ENCODE measurements at places on chromosomes 11 and 22.

GRCh38 chr11:34640050-34640923 lies 19.4 kb downstream of the EHF start:
- DNase-seq, result no peak

DNA sequence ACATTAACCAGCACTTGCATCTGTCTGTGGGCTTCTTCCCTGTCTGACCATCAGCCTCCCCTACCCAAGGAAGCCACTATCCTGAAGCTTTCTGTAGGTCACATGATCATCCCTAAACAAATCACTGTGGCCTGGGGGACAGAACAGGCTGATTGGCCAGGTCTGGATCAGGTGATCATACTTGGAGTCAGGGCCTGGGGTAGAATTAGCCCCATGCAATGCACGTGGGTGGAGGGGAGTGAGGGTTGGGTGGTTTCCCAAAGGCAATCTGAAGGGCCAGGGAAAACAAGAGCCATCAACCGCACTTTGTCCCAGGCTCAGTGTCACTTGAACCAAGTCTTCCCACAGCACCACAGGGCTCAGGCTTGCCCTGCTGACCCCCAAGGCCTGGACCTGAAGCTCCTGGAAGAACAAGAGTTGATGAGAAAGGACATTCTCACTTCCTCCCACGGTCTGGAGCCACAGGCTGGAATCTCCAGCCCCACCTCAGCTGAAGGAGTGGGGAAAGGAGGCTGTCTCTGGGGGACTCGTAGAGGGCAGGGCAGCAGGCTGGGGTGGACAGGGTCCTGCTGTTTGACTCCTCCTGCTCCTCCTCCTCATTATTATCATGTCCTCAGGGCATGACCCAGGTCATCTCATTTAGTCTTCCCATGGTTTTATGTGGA lies 31.5 kb upstream of the TSPAN18 start:
- DNase-seq, result no peak

DNA sequence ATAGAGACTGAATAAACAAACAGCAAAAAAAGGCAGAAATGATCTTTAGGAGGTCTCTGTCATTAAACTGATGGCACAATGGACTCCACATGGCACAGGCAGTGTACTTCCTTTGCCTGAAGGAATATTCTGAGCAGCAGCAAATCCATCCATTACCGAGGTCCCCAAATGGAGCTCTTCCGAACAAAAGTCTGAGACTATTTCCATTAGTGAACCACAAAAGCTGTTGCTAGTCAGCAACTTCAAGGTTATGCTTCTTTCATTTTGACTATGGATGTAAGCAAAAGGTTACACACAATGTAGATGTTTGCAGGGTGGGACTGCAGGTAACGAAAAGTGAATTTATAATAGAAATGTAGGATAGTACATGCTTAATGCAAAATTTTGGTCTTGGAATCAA lies 14.5 kb downstream of the NARS2 start:
- no peak for DNase-seq

- DNase-seq, result no peak
Observed at GRCh38 chr11:118916842-118917388, 8.8 kb downstream of the BCL9L start.

DNA sequence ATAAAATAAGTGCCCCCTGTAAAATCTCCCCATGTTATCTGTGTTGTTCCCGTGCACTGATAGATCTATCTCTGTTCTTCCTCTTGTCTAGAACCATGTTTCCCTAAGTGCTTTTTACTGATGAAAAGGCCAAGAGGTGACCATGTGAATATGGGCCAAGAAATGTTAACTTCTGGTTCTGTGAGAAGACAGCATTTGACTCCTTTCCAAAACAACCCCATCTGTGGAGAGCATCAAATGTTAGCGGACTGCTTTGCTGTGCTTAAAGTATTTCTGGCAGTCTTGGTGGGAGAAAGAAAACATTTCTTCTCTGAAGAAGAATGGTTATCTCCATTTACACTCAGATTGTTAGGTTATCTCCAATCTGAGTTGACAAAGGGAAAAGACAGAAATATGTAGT lies 58.6 kb upstream of the GUCY1A2 start:
- DNase-seq, result no peak

DNA sequence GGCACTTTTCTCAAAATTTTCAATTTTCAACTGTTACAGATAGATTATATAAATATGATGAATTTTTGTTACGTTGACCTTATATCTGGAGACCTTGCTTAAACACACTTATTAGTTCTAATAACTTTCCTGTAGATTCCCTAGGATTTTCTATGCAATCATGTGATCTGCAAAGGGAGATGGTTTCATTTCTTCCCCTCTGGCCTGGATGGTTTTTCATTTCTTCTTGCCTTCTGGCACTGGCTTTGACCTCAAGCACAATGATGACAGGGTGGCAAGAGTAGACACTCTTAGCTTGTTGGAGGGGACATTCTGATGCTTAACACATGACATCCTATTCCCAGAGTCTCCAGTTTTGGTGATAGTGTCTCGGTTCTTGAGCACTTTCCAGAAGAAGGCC lies 75.9 kb downstream of the DGCR2 start:
- no peak for DNase-seq
